ENCODE measurements at places on chromosomes 2 and 18.

DNA sequence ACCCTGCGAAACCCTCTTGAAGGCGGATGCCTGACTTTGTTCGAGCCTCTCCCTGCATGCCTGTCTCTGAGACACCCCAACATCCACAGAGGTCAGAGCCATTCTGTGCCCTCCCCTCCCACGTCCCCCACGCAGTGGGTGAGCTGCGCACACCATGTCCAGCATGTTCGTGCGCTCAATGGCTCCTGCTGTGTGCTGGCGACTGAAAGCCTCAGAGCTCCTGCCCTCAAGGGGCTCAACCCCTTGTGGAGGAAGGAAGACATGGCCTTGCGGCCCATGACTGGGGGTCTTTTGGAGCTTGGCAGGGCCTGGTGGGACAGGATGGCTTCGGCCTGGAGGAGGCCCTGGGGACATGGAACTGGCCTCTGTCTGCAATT lies 45.7 kb downstream of the ANKMY1 start:
- DNase-seq, result no peak

- DNase-seq, result no peak
Measured at GRCh38 chr2:36459725-36460137, 104.2 kb downstream of the CRIM1 start.

- no peak for DNase-seq
Measured at GRCh38 chr2:64015391-64015790, 3.8 kb downstream of the VPS54 start.

GRCh38 chr2:112724591-112725525 lies 4.0 kb downstream of the NT5DC4 start:
- no peak for DNase-seq

GRCh38 chr2:65724752-65725151 lies 292.4 kb upstream of the SPRED2 start:
- DNase-seq, result no peak

- DNase-seq, result no peak
Measured at GRCh38 chr18:11905613-11906012, 2.5 kb downstream of the MPPE1 start.

GRCh38 chr2:98519156-98519555 lies 74.5 kb downstream of the INPP4A start:
- DNase-seq, result no peak

GRCh38 chr2:191243154-191243553 lies 2.0 kb upstream of the MYO1B start:
- no peak for DNase-seq

DNA sequence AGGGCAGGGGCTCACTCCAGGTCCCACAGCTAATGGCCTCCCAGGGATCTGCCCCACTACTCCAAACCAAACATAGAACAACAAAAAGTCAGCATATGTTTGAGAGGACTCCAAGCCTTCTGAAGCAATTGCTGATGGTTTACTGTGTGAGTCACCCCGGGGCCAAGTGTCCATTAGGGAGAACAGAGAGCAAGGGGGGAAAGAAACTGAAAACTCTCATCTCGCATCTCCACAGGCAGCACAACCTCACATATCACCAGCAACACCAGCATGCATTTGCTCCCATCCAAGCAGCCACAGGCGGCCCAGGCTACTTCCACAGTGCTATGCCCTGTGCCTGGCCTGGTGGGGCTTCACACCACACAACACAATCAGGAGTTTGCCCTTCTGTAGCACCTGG lies 39.1 kb downstream of the CYRIA start:
- DNase-seq, result no peak

GRCh38 chr18:11258039-11258610 lies 108.8 kb upstream of the PIEZO2 start:
- DNase-seq, result no peak

GRCh38 chr2:46114996-46115395 lies 182.2 kb upstream of the EPAS1 start:
- DNase-seq, result no peak

GRCh38 chr18:7661207-7661606 lies 94.1 kb downstream of the PTPRM start:
- DNase-seq, result no peak

DNA sequence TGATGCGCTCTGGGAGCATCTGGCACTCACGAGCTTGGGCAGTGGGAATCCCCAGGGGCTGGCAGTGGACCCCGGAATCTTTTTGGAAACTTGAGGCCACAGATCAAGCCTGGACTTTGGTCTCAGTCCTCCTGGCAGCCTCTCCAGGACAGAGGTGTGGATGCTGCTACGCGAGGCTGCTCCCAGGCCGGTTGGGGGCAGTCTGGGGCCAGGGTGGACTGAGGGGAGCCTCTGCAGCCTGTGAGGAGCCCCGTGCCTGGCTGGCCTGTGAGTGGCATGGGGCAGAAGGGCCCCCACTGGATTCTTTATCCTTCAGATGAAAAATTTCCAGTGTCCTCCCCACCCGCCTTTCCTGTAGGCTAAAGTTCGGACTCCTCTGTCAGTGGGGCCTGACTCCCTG lies 12.7 kb upstream of the DES start:
- DNase-seq, result no peak

DNA sequence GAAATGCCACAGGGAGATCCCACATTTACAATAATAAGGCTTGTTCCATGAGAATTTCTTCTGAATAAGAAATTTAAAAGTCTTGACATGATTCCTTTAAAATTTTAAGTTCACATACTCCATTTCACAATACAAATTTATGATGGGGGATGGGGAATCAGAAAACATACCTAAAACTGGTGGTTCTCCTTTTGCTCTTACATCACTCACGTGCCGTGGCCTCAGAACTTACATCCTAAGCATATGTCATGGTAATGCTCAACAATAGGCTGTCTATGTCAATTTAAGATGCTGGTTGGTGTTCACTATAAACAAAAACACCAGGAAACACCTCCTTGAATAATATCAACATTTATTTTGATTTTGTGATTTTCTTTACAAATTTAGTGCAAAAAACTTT lies 12.8 kb downstream of the UPP2 start:
- DNase-seq, result no peak

GRCh38 chr2:65055422-65056214 lies 598 bp upstream of the CEP68 start:
- DNase-seq, result peak; percentile 61

DNA sequence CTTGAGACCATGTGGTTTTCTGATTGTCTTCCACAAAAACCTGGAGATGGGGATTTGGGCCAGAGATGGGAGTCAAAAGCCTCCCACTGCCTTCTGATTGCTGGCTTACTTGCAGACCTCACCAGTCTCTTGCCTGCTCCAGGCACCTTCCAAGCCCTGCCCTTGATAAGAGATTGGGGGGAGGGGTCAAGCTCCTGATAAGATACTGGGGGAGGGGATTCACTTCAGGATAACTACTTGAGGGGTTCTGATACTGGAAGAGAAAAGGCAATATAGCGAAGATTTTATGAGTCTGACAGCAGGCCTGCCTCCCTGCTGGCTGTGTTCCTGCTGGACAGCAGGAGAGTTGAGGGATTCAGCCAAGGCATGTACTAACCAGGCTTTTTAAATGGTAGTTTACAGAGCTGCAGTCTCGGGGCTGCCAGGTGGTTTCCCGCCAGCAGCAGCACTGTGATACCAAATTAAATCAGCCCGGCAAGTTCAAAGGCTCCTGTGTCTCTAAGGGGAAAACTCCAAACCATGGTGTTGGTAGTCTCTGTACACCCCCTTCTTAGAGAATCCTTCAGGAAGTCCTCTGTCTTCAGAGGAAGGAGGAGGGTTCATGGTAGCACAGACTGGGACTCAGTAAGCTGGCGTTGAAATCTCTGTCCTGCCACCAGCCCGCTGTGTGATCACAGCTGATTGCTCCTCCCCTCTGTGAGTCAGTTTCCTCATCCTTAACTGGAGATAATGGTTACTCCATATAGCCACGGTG lies 58.3 kb downstream of the FBXO36 start:
- DNase-seq, result peak; percentile 71

- no peak for DNase-seq
Measured at GRCh38 chr2:159859583-159859982, 61.6 kb upstream of the CD302 start.

- no peak for DNase-seq
Measured at GRCh38 chr2:74671479-74671878, 17.4 kb downstream of the SEMA4F start.

DNA sequence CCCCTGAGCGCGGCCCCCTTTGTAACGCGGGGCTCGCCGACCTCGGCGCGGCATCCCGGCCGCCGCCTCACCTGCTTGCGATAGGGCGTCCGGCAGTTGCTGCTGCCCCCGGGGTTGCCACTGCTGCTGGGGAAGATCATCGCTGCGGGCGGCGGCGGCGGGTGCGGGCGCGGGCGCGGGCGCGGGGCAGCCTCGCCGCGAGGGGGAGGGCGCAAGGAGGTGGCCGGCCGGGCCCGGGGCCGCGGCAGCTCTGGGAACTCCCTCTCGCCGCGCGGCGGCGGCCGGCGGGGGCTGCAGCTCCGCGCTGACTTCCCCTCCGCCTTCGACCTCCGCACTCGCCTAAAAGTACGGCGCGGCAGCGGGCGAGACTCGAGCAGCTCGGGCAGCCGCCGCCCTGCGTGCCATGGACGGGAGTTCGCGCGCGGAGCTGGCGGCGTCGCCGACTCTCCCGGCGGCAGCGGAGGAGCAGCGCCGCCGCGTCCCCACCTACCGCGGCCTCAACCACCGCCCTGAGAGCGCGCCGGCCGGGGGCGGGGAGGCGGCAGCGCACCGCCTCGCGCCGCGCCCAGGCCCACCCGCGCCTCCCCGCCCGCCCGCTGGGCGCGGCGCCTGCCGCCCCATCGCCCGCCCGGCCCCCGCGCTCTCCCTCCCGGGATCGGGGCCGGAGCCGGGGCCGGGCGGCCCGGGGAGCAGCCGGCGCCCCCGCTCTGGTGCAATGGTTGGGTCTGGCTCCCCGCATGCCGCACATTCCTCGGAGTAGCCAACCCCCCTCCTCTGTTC lies 86.0 kb downstream of the RBMS1 start:
- no peak for DNase-seq

- no peak for DNase-seq
Measured at GRCh38 chr2:166148500-166149400, 20.9 kb upstream of the SCN1A start.

- DNase-seq, result peak; percentile 20
Measured at GRCh38 chr2:72149556-72150156, 2.0 kb upstream of the CYP26B1 start.

DNA sequence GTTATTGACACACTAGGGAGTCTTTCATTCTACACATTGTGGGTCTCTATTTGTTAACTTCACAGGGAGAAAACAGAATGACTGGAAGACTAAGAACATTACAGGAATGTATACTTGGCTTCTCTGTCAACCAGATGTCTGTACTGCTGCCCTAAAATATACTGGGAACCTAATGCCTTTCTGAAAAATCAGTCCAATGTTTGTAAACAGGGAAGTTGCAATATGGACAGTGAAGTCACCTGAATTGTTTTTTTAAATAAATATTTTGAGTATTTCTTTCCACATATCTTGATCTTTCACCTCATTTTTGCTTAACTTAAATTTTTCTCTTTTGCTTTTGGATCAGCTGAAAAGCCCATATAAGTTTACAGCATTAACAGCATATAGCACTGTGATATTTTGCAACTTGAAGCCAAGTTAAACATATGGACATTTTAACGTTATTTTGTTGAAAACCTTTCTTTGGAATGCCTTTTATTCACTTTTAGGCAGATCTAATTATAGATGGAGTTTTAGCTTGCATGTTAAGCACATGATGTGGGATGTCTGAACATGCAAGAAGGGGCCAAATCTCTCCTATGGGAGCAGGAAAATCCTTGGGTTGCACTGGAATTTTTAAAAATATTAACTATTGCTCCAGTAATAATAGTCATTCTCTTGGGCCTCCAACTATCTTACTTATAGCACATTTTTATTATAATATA lies 137.7 kb upstream of the TWIST2 start:
- DNase-seq, result no peak

- no peak for DNase-seq
Measured at GRCh38 chr2:33287507-33288005, 188.9 kb upstream of the RASGRP3 start.

- peak; percentile 73 for DNase-seq
Measured at GRCh38 chr2:240935103-240935876, 29.2 kb downstream of the CROCC2 start.

DNA sequence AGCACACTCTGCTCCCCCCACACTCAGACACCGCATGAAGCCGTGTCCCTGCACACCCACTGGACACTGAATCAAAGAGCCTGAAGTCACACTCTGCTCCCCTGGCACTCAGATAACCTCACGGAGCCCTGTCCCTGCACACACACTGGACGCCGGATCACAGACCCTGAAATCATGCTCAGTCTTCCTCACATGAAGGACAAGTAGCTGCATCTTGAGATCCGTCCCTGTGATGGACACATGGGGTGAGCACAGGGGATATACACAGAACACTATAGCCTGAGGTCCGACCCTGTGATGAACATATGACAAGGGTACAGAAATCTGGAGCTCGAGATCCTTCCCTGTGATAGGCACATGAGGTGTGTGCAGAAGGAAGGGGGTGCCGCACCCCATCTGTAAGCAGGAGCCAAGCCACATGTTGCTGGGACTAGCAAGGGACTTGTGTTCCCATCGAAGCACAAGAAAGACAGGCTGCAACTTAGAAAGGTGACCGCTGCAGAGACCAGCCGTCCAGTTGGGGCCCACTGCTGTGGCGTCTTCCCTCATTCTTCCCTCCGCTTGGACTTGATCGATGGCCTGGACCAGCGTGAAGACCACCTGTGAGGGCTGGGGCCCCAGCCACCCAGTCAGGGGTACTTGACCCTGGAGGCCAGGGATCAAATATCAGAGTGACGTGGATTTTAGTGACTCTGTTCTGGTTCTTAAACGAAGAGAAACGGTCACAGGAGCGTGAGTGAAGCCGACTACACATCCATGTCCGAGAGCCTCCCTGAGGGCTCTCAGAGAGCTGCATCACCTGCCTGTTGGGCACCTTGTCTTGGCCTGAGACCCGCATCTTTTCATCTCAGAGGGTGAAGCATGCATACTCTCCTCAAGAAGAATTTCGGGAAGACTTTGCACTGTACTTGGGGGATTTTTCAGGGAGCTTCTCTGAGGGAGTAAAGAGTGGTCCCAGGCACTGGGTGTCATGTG lies 391.7 kb upstream of the SALL3 start:
- no peak for DNase-seq

DNA sequence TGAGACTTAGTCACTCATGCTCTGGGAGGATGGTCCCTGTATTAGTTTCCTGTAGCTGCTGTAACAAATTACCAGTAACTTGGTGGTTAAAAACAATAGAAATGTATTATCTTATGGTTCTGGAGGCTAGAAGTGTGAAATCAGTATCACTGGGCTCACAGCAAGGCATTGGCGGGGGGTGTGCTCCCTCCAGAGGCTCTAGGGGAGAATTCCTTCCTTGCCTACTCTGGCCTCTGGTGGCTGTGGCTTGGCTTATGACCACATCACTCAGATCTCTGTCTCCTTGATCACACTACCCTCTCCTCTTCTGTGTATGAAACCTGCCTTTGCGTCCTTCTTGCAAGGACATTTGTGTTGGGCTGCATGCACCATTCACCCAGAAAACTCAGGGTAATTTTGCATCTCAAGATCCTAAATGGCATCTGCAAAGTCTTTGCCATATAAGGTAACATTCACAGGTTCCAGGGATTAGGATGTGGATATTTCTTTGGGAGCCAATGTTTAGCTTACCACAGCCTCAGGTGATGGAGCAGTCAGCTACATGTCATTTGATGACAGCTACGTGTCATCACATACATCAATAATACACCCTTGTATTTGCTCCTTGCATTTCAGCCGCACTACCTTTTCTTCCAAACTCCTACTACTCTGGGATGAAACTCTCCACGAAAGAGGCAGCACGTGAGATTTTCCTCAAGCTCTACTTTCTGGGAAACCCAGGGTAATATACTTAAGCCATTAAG lies 49.6 kb upstream of the POU3F3 start:
- DNase-seq, result no peak

Measured in DMS 273 treated with DMSO at 0.1 percent for 48 hours (cell line).